ENCODE measurements at places on chromosomes 13 and 19. TPM values are rescaled to one million over a fixed set of nuclear protein-coding genes. Genes with fewer than 3 reads are reported as not detected.

ETV2 gene
- total RNA-seq, result 0.12 TPM

FPR2 gene
- total RNA-seq, result not detected

VSTM1 gene
- not detected for total RNA-seq

ADM5 gene
- total RNA-seq, result 0.40 TPM

DNAAF3 gene
- total RNA-seq, result 0.44 TPM

MED29 gene
- 14.5 TPM for total RNA-seq

DUXA gene
- not detected for total RNA-seq
